ENCODE measurements at places on chromosomes 1 and 21.

DNA sequence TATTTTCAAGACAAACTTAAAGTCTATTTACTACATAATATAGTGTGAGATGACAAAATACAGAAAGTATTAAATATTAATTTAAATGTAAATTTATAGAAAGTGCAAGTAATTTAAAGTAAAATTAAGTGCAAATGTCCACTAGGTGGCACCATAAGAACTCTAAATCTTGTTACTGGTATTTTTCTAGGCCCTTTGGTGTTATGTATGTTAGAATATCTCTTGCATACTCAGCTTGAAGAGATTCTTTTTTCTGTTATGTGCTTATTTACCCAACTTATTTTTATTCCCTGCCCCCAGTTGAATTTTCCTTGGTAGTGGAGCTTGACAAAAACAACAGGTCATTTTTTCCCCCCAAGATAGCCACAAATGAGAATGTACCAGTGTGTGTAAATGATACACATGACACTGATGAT, 71.5 kb downstream of the RPS6KC1 start:
- DNase-seq: no peak

DNA sequence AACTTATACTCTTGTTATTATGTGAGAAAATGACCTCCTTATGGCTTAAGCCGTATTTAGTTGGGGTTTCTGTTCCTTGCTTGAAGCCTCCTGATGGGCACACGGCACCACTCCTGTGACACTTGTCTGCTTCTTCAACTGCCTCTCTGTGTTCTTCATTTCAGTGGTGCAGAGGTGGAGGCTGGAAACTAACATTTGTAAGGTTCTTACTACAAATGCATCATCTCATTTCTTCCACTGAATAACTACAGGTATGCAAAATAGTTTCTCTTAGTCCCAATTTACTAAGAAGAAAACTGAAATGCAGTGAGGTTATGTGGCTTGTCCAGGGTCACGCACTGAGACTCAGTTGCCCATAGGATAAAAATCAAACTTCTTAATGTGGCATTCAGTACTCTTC, 23.6 kb upstream of the ZNF362 start:
- no peak for DNase-seq

DNA sequence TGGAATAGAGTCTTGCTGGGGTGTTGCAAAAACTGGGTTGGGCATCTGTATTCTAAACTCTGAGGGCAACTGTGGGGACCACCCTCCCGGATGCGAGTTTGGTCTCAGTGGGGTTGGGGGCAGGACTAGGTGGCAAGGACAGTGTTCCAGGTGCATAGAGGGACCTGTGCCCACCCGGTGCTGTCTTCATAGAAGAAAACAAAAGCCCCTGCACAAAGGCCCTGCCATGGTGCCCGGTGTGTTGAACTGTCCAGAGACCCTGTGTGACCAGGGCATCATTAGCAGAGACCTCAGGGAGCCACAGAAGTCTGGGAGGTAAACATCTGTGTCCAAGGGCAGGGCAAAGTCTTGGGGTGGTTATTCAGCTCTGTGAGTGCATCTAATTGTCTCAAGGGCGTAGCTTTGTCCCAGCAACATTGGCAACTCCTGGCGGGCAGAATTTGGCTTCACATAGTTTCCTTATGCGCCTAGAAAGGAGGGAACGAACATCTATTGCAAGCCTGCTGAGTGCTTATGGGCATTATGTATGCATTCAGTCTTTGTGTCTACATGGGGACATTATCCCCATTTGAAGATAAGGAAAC, 72.2 kb upstream of the IFFO2 start:
- DNase-seq: no peak

GRCh38 chr21:43892984-43893535, 28.0 kb downstream of the AGPAT3 start:
- no peak for DNase-seq

- no peak for DNase-seq
Observed at GRCh38 chr1:40303051-40303771, 13.9 kb downstream of the COL9A2 start.

GRCh38 chr1:1910651-1911331, 4.3 kb upstream of the CALML6 start:
- DNase-seq: no peak
